ENCODE measurements at places on chromosomes 7 and 10. TPM values are rescaled to one million over a fixed set of nuclear protein-coding genes. Genes with fewer than 3 reads are reported as not detected.

Gene VGF
- 0.14 TPM for total RNA-seq

Gene SFRP4
- not detected for total RNA-seq

Gene CFTR
- total RNA-seq: not detected

Gene CUZD1
- total RNA-seq: 0.92 TPM

Gene NFE2L3
- total RNA-seq: 28.6 TPM

Gene GNG11
- 1.7 TPM for total RNA-seq

Gene FXYD4
- total RNA-seq: not detected

Measured in foreskin keratinocyte (primary cell).